ENCODE measurements at places on chromosomes 1 and 21. TPM values are rescaled to one million over a fixed set of nuclear protein-coding genes. Genes with fewer than 3 reads are reported as not detected.

- DNase-seq = peak; percentile 41
Observed at GRCh38 chr1:117826540-117827078, 102.8 kb downstream of the GDAP2 start.

DNA sequence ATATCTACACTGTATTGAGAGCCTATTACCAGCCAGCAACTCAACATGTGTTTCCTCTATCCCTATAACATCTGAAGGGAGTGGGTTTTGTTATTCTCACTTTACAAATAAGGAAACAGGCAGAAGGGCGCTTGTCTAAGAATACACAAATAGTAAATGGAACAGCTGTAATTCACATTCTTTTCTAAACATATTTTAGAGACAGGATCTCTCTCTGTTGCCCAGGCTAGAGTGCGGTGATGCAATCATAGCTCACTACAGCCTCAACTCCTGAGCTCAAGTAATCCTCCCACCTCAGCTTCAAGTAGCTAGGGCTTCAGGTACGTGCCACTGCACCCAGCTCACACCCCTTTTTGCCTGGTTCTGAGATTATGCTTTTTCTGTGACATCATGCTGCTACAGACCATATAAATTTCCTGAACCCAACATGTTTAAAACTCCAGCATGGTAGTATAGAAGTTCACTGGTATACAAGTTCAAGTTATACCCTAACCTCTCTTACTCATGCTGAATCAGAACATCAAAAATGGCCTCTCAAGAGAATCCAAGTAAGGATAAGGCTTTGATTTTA, 8.6 kb upstream of the TACSTD2 start:
- DNase-seq = no peak

Gene RNPC3
- total RNA-seq = 13.1 TPM

- no peak for DNase-seq
Observed at GRCh38 chr1:82801176-82801575, 1000.4 kb downstream of the ADGRL2 start.

GRCh38 chr1:40784771-40785151, 1.2 kb downstream of the KCNQ4 start:
- DNase-seq = no peak

Gene SLC44A3
- total RNA-seq = 1.3 TPM

Gene LCE1A
- not detected for total RNA-seq

DNA sequence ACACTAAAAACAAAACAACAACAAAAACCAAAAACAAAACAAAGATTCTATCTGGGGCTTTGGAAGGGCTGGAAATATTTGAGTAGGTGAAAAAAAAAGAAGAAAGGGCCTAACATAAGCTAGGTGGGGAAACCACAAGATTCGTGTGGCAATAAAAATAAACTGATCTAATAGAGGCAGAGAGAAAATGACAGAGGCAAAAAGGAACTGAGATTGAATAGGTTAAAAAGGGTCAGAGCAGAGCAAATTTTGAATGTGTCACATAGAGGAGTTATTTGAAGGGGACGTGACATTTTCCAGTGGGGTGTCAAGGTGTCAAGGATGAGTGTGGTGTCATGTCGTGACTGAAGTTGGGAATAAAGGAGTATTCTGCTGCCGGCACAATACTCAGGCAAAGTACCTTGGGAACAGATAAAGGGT, 65.2 kb upstream of the RALGPS2 start:
- no peak for DNase-seq

Gene ALG14
- total RNA-seq = 4.1 TPM

DNA sequence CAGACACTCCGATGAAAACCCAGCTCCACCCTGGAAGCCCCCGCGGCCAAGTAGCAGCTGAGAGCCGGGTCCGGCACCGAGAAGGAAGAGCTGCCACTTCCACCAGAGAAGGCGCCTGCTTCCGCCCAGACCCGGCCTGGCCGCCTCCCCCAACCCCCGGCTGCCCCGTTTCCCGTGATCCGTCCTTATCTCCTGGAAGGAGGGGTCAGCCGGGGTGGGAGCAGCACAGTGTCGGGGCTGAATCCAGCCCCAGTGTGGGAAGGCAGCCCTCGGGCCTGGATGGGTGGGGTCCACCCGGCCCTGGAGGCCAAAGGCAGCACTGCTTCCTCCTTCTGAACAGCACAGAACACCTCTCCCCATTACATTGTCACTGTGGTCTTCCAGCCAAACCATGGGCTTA, 69.4 kb downstream of the MEGF6 start:
- DNase-seq = no peak

Gene AMY1B
- not detected for total RNA-seq

Gene SLC35D1
- total RNA-seq = 7.0 TPM

GRCh38 chr1:113389359-113389952, 859 bp upstream of the MAGI3 start:
- no peak for DNase-seq

Gene ESRRG
- total RNA-seq = not detected

GRCh38 chr1:94654031-94654430, 112.5 kb upstream of the F3 start:
- DNase-seq = no peak

GRCh38 chr1:197967066-197967465, 49.9 kb downstream of the LHX9 start:
- DNase-seq = no peak

Gene NHLH1
- total RNA-seq = 0.18 TPM

DNA sequence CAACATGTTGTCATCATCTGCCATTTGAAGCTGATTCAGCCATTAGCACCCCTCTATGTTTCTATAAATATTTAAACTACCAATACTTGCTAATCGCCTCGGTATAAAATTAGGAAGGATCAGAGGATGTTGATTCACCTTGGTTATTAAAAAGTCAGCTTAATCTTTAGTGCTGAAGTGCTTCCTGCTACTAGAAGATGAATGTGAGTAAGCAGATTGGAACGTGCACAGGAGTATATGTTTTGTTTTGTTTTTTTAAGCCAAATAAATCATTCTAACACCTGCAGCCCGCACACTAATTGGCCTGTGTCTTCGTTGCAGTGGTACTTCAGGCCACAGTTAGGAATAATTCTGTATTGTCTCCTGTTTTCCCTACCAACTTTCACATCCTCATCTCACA, 485.7 kb downstream of the AJAP1 start:
- DNase-seq = no peak

DNA sequence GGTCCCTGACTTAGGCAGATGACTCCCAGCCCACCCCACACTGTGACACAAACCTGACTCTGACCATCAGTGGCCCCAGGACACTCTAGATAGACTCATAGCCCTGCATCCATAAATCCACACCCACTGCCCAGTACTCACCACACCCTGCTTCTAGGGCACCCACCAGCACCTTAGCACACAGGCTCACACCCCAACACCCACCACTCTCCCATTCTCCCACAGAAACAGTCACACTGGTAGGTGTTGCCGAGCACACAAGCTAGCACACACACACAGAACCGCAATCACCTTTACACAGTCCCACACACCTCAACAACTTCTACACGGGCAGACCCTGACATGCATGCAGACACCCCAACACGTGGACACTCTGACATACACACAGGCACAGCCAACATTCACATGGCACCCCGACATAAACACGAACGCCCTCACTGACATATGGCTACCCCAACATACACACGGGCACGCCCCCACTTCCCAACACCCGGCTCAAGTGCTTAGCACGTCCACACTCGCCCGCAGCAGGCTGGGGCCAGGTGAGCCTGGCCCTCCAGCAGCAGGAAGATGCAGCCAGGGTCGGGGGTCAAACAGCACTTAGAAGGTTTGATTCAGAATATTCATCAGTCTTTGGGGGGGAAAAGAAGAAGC, 105.5 kb upstream of the TARDBP start:
- DNase-seq = no peak

DNA sequence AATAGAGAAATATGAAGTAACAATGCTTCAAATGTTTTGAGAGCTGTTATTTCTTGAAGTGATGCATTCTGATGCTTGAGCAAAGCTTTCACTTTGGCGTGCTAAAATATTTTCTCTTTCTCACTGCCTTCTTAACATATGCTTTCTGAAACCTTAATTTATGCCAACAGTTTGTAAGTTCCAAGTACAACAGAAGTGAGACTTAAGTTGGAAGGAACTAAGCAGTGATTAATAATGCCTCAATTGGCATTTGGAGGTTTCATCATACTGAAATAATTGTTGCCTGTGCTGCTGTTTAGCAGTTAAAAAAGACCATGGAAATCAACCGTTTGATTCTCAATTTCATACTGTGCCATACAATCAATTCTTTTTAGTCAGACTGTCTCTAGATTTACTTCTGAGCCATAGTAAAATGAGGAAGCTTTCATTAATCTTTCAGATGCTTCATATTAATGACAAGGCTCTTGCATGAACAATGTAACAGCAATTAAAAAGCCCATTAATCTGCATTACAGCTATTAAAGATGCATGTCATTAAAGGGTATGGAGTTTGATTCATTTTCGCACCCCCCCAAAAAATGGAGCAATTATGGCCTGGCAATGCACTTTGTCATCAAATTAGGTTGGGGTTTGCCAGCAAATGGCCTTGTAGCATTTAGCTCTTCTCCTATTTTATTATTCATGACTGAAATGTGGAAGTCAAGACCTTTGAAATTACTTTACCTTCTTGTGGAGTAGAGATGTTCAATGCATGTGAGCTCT, 375.3 kb downstream of the USH2A start:
- no peak for DNase-seq

Gene CD1D
- not detected for total RNA-seq

Gene RGS8
- not detected for total RNA-seq

DNA sequence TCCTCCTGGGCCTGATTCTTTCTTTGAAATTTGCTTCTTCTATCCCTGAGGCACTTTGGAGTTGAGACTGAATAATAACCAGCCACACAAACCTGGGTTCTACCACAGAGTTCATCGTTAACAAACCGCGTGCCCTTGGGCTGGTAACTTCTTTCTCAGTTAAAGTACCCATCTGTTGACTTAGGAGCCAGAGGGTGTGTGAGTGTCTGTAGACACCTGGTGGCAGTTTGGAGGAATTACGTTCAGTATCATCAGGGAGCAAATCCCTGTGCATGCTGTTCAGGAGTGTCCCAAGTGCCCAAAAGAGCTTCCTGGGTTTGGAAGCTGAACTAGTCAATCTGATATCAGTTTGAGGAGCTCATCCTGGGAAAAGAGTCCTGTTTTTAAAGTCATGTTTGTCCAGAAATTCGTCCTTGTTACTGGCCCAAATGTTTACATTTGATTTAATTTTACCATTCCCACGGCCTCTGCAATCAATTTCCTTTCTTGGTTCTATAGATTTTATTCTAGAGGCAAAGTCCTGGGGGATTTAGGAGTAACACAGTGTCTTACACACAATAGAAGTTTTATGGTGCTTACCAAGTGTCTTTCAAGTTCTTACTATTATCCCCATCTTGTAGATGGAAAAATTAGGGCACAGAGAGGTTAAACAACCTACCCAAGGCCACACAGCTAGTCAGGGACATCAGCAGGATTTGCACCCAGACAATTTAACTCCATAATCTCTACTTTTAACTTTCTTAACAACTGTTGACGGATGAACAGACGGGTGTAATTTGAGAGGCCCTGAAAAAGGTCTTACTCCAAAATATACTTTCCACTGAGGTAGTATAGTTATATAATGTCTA, 26.7 kb upstream of the RPTN start:
- DNase-seq = no peak

- no peak for DNase-seq
Observed at GRCh38 chr1:191585095-191585494, 573.2 kb upstream of the RGS18 start.

GRCh38 chr1:20715406-20715805, 2.4 kb downstream of the KIF17 start:
- no peak for DNase-seq

- DNase-seq = no peak
Observed at GRCh38 chr1:223016381-223016780, 126.7 kb downstream of the TLR5 start.

- DNase-seq = no peak
Observed at GRCh38 chr1:100927276-100927675, 31.4 kb downstream of the SLC30A7 start.

DNA sequence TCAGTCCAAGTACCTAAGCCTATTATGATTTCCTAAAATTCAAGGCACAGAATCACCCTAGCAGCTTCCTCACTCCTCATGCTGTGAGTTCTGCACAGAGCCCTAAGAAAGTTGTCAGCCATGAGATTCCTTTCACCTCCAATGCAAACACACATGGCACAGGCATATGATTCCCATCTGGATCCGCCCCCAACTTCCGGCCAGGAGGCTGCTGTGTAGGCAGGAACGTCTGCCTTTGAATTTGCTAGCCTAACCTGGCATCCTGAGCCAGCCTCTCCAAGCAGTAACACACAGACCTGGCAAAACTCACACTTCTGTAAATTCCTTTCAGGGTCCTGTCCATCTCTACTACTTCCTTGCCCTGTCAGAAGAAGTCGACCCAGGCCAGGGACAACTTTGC, 521.1 kb upstream of the BEND5 start:
- DNase-seq = no peak

- no peak for DNase-seq
Observed at GRCh38 chr21:39461419-39461818, 9.6 kb downstream of the SH3BGR start.

- DNase-seq = no peak
Observed at GRCh38 chr1:154791292-154792166, 78.6 kb downstream of the KCNN3 start.

- DNase-seq = no peak
Observed at GRCh38 chr1:38097284-38097898, 50.8 kb upstream of the POU3F1 start.

Gene NBPF4
- not detected for total RNA-seq

DNA sequence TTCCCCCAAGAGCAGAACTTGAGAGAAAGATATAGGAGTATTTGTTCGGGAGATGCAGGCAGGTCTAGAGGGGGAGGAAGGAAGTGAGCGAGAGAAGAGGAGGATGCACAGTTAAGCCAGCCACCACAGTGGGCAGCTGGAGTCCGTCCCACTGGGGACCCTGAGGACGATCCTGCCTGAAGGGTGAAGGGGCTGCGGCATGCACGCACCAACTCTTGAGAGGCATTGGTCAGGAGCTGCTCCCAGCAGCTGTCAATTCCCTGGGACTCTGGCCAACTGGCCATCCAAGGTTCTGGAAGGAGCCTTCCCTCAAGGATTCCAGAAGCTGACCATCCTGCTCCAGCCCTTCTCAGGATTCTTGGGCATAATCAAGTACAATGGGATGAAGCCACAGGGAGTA, 246.9 kb downstream of the MATN1 start:
- DNase-seq = no peak

DNA sequence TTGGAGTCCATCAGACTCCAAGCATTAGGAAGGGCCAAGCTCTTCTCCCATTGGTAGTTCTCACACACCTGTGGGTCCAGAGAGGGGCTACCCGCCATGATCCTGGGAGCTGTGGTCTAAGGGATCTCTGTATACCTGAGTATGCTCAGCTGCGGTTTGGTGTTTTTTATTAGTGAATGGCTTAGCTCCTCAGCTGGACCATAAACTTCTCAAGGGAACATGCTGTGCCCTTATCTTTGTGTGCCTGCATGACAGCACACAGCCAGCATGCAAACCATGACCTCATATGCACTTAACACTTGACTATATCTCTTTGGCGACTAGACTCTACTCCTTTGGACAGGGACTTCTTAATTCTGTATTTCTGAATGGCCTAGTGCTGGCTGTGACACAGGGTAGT, 94.5 kb downstream of the CD58 start:
- DNase-seq = no peak

DNA sequence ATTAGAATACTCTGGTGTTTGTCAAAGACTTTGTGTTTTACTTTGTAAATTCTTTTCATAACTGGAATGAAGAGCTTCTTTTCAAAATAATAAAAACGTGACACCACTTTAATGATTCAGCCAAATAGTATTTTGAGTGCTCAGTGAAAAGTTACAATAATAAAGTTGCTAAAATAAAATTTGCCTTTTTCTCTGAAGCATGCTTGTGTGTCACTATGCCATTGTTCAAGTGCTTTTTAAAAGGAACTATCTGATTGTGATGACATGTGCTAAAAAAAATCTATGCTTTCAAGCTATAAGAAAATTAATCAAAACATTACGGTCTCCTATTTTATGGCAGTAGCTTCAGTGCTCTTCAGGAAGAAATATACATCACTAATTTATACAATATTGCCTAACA, 1290.5 kb upstream of the B3GALT2 start:
- DNase-seq = no peak
